ENCODE measurements at places on chromosomes 3 and 15.

DNA sequence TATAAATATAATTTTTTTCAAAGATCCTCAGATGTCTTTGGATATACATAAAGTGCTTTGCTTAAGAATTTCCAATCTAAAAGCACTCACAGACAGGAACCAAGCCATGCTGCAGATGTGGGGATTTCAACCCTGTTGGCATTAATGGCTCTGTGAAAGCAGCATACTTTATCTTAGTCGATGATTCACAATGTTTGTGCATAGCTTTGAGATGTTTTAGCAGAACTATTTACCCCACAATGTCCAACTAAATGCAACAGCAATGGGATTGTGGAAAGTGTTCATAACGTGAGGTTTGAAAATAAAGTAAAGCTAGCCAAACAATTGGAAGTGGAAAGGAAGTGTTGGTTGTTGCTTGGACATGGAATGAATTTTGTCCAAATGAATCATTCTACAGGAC is 371.4 kb downstream of the SOX2 start:
- no peak for DNase-seq

GRCh38 chr3:158368271-158368670 is 202.7 kb upstream of the MLF1 start:
- DNase-seq, result no peak

DNA sequence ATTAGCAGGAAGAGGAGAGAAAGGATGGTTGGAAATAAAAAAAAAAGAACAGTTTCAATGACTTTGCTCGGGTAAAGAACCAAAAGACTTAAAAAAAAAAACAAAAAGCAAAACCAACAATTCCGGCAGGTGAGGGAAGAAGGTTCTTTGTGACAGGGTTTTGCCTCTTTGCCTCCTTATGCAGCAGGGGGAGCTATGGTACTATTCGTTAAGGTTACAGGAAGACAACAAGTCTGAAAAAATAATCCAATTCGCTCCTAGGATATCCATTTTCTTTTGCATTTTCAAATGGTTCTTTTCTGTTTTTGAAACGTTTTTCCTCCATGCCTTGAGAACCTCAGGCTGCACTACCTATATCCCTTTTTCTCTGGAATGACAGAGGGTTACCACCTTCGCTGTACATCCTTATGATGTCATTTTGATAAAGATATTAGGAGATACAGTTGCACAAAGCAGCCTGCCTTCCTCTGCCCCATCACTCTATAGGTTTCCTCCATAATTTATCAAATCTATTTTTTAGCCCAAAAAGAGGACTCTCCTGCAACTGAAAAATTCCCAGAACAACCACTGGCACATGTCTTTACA is 55.0 kb downstream of the CFAP20DC start:
- no peak for DNase-seq

DNA sequence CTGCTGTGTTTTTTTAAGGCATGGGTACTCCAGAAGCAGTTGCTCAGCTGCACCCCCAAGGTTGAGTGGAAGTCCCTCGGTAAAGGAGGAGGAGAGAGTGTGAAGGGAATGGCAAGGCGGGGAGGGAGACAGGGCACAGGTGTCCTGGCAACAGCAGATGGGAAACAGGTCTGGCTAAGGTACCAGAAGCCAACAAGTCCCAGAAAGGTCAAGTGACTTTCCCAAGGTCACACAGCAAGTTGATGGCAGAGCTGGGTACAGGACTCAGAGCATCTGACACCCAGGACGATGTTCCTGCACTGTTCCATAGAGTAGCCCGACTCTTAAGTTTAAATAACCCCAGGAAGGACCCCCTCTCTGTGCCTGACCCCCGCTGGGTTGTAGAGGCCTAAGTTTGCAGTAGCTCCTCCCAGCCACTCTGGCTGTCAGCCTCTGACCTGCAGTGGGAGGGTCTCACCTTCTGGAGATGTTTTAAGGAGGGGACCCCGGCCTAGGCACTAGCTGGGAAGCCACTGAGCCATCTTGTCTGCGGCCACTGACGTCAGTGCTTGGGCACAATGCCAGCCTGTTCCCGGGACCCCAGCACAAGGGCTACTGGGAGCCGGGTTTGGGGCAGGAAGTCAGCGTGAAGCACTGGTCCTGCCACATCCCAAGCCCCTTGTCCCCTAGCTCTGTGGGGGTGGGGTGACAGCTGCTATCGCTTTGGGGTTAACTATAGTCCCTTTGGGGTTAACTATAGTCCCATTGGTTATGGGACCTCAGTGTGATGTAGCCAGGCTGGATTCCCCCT is 10.5 kb downstream of the CSK start:
- no peak for DNase-seq

GRCh38 chr15:96736384-96736783 is 405.9 kb downstream of the NR2F2 start:
- no peak for DNase-seq

- no peak for DNase-seq
Observed at GRCh38 chr15:65902373-65902772, 33.1 kb downstream of the RAB11A start.

All from breast epithelium (tissue), 4 donors.